ENCODE measurements at places on chromosomes 7 and 10. TPM values are rescaled to one million over a fixed set of nuclear protein-coding genes. Genes with fewer than 3 reads are reported as not detected.

The HOXA10 gene
- total RNA-seq, result not detected

The IL6 gene
- total RNA-seq, result 0.64 TPM

The NUTM2E gene
- total RNA-seq, result not detected

The PRKAR2B gene
- total RNA-seq, result 10.2 TPM

The RUFY2 gene
- 26.3 TPM for total RNA-seq

The PDZD7 gene
- 0.49 TPM for total RNA-seq

DNA sequence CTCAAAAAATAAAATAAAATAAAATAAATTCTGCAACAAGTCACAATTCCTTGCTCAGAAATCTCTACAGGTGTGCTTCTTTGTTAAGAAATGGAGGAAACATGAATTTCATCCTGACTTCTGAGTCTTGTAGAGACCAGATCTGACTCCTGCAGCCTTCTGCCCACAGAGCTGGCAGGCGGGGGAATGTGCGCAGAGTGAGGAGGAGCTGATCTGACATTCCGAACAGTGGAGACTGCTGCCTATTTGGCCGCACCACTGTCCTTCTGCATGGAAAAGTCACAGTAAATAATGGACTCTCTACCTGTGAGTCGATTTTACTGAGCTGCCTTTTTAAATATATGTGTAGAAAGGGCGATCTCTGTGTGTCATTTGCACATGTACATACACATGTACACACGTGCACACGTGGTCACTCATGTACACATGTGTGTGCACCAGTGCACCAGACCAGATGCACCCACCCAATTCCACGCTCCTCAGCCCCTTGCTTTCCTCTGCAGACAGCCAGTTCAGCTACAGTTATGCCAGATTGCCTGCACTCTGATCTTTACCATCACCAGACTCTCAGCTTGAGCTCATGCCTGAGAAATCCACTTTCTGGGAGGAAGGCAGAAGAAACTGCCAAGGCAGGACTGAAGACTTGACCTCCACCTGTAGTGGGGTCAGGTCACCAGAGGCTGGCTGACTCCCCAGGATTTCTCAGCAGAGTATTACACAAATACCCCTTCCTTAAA lies 54.9 kb downstream of the IKZF1 start:
- DNase-seq, result peak; percentile 24

DNA sequence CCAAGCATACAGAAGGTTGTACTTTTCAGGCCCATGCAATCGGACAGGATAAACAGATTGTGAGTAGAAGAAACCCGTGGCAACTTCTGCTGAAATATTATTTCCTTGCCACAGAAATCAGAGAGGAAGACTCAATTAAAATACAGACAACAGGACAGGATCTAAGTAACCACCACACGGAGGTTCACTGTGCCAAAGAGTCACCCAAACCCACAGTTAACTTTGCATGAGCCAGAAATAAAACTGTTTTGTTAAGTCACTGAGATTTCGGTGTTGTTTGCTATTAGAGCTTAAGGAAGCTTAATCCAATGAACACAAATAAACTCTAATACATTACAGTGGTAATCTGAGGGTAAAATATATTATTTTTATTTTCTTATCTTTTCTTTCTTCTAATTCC lies 14.0 kb downstream of the PNPLA8 start:
- no peak for DNase-seq

GRCh38 chr10:58994226-58995057 lies 182.0 kb upstream of the PHYHIPL start:
- no peak for DNase-seq

DNA sequence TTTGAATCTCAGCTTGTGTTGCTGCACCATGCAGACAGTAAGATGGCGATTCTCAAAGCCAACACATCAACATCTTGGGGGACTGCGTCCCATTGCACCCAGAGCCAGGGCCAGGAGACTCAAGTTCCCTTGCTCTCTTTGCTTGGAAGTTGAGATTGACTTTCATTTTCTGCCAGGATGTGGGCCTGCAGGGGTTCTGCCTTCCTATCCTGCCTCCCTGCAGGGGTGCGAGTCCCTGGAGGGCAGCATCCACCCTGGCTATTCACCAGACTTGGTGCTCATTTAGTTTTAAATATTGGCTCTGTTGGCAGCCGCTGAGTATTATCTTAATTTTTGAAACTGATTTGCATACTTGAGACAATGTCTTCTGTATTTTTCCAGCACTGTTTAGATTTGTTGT lies 451.5 kb downstream of the GLRX3 start:
- peak; percentile 58 for DNase-seq

- no peak for DNase-seq
Measured at GRCh38 chr10:17831896-17832295, 22.7 kb downstream of the MRC1 start.

- DNase-seq, result no peak
Measured at GRCh38 chr10:56383806-56384205, 22.7 kb upstream of the ZWINT start.

DNA sequence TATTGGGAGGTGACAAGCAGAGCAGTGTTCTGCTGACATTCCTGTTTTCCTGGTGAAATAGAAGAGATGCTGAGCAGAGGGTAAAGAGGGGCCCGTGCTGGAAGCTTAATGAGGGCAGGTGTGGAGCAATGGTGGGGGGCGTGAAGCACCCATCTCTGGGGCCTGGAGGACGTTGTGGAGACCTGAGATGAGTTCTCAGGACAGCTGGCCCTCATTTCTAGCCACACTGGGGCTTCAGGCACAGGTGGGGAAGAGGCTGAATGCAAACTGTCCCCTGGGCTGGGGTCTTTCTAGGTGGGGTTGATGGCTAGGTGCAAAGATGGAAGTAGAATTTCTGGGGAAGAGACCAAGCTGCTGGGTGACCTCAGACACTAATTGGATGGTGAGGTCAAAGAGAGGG lies 274.2 kb upstream of the TCERG1L start:
- no peak for DNase-seq

DNA sequence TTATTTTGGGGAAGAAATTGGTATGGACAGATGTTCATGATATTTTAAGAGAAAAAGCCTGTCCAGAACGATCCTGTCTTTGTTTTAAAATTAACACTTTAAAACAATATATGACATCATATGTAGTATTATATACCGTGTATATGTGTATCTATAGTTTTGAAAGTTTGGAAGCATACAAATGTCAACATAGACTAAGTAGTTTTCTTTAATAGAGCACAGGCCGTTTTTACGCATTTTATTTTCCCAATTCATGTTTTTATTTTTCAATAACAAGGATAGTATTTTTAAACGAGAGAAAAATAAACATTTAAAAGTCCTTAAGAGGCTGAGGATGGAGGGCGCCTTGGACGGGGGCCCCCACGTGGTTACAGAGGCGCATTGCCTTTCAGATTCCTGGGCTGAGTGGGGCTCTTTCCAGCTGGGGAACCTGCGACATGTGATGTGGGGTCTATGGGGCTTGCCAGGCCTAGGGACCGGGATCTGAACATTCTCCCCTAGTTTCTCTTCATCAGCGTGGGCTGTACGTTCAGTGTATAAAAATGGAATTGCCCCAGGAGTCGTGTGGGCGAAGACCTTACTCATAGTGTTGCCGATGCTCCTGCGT lies 127.8 kb upstream of the ZNF746 start:
- DNase-seq, result peak; percentile 86

GRCh38 chr7:128940494-128941322 lies 3.0 kb downstream of the IRF5 start:
- DNase-seq, result no peak

DNA sequence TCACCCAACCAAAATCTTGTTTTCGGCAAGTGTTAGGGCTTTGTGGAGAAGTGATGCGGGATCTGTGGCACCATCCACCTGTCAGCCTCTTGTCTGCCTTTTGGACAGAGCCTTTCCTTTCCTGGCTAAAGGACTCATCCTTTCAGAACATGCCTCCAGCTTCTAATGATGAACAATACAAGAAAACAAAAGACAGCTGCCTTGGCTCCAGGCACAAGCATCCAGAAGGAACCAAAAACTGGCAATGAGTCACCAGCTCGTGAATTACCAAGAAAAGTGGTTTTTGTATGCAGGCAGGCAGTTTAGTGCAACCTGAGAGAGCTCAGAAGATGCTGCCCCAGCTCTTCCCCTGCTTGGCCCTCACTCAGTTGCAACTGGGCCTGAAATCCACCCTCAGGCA lies 84.6 kb upstream of the NAMPT start:
- no peak for DNase-seq

GRCh38 chr10:13536674-13537366 lies 8.0 kb upstream of the BEND7 start:
- peak; percentile 94 for DNase-seq

DNA sequence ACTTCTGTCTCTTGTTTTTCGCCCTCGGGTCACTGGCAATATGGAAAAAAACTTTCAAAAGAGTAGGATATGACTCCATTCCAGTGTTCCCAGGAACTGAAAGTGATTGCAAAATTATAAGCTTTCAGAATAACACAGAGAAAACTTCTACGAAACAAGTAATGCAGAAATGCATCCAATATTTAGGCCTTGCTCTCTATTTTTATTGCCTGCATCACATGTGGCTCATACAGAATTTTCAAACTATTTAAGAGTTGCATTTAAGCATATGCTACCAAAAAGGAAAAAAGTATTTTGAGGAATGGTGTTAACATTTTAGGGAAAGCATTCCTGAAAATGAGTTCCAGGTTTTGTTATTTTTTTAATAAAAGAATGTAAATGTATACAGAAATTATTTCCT lies 228.0 kb downstream of the CACNB2 start:
- DNase-seq, result no peak

GRCh38 chr10:31759124-31759798 lies 169.4 kb downstream of the ARHGAP12 start:
- DNase-seq, result peak; percentile 90

DNA sequence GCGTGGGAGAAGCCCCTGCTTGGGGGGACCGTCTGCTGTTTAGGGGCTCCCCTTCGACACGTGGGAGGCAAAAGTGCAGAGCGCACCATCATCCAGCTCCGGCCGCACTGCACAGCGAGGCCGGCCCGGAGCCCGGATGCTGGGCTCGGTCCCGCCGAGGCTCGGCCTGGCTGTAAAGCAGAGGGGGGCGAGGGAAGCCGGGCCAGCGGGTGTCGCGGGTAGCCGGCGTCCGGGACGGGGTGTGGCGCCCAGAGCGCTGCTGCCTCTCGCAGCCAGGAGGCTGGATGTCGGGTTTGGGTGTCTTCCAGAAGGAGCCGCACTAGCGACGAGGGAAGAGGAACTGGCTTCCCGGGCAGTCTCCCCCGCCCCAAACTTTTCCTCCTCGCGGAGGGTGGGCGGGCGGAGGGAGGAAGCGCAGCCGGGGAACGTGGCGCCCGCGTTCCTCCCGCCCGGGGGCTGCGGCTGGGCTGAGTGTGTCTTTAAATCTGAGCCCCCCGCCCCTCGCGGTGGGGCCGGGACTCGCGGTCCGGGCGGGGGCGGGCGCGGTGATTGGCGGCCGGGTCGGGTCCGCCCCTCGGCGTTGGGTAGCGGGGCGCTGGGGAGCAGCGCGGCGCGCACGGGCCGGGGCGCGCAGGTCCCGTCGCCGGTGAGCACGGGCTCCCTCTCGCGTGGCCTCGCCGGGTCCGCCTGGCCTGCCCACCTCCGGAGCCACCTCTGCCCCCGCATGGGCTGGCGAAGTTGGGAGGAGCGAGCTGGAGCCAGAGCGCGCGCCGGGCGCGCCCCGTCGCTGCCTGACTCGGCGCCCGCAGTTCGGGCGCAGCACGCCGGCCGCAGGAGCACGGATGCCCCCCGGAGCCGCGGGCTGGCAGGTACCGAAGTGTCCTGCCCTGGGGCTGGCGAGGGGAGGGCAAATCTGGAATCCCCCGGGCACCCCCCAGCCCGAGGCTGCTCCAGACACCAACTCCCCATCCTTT lies at the start of gene PALD1:
Gene PALD1 (plus strand): TSS at position 577 of the 974 bp plus-strand sequence. CDS start 47,185 bp downstream, outside the sequence.
- peak; percentile 90 for DNase-seq

DNA sequence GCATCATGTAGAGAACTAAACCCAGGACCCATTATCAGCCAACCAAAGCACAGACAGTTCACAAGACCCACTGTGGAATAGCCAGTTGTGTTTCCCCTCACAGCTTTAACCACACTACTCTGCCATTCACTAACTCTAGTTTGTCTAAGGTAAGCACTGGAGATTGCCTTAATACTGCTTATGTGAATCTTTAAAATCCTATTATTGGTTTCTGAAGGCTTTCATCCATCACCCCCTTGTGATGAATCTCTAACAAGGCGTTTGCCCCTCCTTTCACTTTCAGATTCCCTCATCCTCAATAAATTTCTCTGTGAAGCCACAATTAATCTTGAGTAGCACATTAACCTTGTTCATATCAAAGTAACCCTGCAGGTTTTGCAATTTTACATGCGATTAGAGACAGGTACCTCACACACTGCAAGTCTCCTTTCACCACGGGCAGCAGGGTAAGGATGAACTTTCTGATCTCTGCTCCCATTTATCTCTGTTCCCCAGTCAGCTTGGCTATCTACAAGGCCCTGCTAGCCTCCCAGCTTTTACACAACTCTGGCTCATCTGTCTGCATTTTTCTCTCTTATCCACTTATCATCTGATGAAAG lies 785.6 kb downstream of the REEP3 start:
- DNase-seq, result no peak

- no peak for DNase-seq
Measured at GRCh38 chr10:26859241-26860101, 1.3 kb downstream of the ABI1 start.

DNA sequence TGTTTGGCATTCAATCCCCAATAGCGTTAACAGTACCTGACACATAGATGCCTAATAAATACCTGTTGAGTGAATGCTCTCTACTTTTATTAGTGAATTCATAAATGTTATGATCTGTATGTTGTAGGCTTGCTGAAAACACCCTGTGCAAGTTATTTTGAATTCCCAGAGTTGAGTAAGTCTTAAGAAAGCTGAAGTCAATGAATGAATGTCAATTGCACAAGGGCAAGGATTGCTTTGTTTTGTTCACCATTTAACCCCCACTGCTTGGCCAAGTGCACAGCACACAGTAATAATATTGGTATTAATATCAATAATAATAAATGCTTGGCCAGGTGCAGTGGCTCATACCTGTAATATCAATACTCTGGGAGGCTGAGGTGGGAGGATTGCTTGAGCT lies 10.2 kb downstream of the CPA1 start:
- DNase-seq, result no peak

DNA sequence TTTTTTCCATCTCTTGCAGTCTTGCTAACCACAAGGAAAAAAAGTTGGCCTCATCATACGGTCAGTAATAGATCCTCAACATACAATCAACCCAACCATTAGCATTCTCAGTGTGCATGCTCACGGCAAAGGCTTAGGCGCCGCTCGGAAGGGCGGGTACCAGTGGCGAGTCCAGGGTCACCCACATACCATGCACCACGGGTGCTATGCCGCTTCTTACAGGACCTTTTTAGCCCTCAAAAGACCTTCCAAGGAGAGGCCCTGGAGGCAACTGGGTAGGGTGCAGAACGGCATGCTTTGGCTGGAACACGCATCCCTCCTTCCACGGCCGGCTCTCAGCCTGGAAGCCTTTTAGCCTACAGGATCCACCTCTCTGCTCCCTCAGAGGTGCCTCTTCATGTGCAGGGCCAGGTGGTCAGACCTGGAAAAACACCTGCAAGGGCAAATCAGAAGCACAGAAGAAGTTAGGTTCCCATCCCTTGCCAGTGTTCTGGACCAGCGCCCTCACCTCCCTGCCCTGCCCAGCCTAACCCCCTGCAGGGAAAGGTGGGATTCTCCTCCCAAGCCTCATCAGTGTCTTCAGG lies 5.8 kb downstream of the KLF6 start:
- peak; percentile 57 for DNase-seq
